ENCODE measurements at places on chromosomes 7 and 10.

DNA sequence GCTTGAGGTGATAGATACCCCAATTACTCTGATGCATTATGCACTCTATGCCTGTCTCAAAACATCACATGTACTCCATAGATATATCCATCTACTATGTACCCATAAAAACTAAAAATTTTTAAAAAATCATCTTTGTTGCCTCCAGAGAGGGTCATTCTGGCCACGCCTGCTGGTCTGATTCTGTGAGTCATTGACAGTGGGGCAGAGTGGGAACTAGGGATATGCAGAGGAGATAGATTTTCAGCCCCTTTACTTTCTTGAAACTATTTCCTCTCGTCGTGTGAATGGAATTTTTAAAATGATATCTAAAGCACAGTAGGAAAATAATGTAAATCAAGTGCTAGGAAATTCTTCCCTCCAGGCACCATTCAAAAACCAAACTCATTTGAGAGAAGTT is 715.0 kb upstream of the NRP1 start:
- H3K4me3 ChIP-seq: no peak overlapping the region
- no peak for DNase-seq
- peak overlapping the region; percentile 38 for H3K27ac ChIP-seq
- H3K27me3 ChIP-seq: peaks cover 7% of the 10 kb centered on the region
- H3K4me1 ChIP-seq: peaks cover 13% of the 10 kb centered on the region
- peaks cover 4% of the 10 kb centered on the region for H3K36me3 ChIP-seq

DNA sequence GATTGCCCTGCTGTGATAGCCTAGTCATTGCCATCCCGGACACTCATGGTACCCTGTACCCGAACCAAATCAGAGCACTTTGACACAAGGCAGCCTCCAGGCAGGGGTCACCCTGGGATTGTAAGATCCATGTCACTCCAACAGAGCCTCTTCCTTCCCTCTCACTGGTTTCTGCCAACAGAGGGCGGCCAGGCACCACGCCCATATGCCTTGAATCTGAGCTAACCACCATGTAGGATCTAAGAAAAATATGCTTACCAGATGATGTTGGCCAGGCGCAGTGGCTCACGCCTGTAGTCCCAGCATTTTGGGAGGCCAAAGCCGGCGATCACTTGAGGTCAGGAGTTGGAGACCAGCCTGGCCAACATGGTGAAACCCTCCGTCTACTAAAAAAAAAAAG is 389.2 kb upstream of the KLF6 start:
- no peak for DNase-seq
- H3K27me3 ChIP-seq: no peaks in the 10 kb centered on the region
- no peak overlapping the region for H3K27ac ChIP-seq
- H3K4me1 ChIP-seq: peaks cover 5% of the 10 kb centered on the region
- no peak overlapping the region for H3K4me3 ChIP-seq

GRCh38 chr7:137652721-137653120 is 194.1 kb downstream of the DGKI start:
- DNase-seq: no peak

DNA sequence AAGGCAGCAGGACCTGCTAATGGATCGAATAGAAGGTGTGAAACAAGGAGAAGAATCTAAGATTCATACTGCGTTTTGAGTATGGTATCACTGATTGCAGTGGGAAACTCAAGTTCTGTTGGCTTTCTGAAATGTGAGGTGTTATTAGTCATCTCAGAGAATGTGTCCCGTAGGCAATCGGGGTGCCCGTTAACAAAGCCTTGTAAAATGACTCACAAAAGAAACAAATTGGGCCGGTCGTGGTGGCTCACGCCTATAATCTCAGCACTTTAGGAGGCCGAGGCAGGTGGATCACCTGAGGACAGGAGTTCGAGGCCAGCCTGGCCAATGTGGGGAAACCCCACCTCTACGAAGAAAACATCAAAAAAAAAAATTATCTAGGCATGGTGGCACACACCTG is 118.2 kb upstream of the C7orf33 start:
- DNase-seq: no peak
- H3K27me3 ChIP-seq: peaks cover 9% of the 10 kb centered on the region
- no peak overlapping the region for H3K4me3 ChIP-seq
- peaks cover 17% of the 10 kb centered on the region for H3K4me1 ChIP-seq

DNA sequence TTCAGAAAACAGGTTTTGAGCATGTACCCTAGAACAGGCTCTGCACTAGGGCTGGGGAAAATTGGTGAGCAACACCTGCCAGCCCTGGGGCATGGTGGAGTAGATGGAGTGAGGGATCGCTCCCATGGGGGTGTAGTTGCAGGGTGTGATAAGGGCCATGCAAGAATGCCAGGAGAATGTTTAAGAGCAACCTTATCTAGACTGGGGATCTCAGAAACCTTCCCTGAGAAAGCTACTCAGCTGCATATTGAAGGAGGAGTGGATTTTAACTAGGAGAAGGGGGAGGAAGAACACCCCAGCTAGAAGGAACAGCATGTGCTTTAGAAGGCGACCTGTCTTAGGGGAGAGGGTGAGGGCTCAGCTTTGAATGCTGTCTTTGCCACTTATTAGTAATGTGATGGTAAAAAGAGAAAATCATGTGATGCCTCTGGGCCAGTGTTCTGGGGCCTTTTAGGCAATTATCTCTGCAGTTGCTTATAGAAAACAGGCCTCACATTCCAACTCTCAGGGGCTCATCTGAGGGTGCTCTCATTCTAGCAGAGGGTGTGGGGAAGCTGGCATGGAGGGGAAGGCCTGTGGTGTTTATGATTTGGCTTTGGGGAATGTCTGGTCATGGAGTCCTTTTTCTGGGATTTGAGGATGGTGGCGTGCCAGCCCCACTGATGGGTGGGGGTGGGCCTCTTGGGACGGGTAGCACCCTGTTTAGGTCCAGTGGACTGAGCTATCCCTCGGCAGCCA is 225.4 kb downstream of the BMPER start:
- no peaks in the 10 kb centered on the region for H3K36me3 ChIP-seq
- no peak overlapping the region for H3K27ac ChIP-seq
- H3K4me3 ChIP-seq: no peak overlapping the region
- no peaks in the 10 kb centered on the region for H3K4me1 ChIP-seq
- DNase-seq: no peak

DNA sequence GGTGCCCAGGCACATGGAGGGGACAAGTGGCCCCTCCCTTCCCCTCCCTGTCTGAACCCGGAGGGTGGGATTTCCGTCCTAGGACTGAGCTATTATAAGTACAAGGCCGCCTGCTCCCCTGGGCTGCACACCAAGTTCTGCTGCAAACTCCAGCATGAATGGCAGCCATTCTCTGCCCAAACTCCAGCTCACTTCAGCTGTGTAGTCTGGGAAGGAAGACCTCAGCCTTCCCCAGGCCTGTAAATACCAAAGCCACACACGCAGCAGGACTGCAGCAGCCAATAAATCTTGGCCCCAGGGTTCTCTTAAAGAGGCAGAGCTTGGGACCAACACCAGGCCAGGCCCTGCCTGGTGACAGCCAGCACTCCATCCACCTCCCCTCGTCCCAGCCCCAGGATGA is 291.3 kb upstream of the ZMIZ1 start:
- peaks cover 58% of the 10 kb centered on the region for H3K4me1 ChIP-seq
- peak overlapping the region; percentile 50 for H3K27ac ChIP-seq
- DNase-seq: peak; percentile 39
- H3K27me3 ChIP-seq: no peaks in the 10 kb centered on the region

DNA sequence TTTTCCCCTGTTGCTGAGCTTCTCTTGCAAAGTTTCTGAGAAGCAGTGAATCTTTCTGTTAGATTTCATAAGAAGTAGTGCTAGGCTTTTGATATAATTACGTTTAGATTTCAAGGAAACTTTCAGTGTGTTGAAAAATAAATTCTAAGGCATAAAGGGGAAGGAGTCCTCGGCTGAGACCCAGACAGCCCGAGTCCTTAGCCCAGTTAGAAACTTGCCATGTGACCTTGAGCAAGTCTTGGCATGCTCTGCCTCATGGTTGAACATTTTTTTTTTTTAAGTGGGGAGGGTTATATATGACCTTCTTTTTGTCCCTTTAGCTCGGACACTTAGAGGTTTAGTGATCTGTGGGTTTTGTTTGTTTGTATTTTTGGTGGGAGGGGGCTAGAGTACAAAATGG is 117.5 kb downstream of the TCF7L2 start:
- H3K4me1 ChIP-seq: peaks cover 18% of the 10 kb centered on the region
- no peak overlapping the region for H3K27ac ChIP-seq
- H3K36me3 ChIP-seq: peaks cover 21% of the 10 kb centered on the region
- no peaks in the 10 kb centered on the region for H3K27me3 ChIP-seq
- no peak overlapping the region for H3K4me3 ChIP-seq
